Forelimb muscle (tissue), 1 donor: ENCODE measurements at places on chromosomes 4 and X. TPM values are rescaled to one million over a fixed set of nuclear protein-coding genes. Genes with fewer than 3 reads are reported as not detected.

GRCh38 chrX:16946971-16947562 is 609 bp downstream of the REPS2 start:
- no peak for DNase-seq

DNA sequence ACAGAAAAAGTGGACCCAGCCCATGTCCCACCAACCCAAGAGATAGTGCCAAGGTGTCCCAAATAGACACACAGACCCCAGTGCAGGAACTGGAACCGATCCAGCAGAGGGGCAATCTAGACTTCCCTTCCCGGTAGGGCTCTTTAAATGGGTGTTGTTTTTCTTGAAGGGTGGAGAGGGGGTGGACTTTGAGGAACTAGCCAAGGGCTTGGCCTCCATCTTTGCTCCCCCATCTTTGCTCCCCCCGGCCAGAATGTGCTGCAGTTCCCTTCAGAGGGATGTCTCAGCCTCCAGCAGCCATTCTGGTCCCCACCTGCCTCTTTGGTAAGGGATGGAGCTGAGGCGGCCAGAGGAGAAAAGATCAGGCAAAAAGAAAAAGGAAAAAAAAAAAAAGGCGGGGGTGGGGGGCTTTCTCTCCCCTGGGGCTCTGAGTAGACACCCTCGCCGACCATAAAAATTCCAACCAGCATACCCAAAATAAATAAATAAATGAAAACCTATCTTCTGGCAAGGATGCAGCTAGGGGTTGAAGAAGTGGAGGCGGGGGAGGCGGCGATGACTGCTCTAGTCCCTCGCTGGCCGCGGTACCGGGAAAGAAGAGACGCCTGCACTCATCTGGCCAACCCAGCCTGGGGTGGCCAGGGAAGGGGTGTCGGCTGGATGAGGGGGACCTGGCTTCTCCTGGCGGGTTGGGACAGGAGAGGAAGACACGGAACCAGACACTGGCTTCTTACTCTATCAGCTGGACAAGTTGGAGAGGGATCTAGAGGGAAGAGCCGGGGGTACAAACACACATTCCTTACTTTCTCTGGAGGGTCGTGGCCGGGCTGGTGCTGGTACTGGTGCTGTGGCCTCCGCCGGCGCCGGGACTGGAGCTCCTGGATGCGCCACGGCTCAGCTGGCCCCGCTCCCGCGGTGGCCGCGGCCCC is 38.5 kb upstream of the IQSEC2 start:
- DNase-seq, result no peak

DNA sequence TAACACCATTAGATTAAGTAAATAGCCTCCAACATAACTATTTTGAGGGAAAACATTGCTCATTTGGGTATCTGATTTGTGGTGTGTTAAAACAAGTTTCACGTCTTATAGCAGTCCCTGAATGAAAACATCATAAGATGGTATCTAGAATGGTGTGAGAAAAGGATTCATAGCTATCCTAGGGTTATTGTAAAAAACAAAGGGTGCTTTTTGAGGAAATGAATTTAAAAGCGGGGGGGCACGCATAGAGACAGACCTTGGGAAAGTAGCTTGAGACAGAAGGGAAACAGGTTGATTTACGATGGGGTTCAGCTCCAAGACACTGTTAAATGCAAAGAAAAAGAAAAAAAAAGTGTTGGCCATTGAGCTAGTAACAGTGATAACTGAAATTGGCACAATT is 768 bp upstream of the CXCL10 start:
- DNase-seq, result no peak

DNA sequence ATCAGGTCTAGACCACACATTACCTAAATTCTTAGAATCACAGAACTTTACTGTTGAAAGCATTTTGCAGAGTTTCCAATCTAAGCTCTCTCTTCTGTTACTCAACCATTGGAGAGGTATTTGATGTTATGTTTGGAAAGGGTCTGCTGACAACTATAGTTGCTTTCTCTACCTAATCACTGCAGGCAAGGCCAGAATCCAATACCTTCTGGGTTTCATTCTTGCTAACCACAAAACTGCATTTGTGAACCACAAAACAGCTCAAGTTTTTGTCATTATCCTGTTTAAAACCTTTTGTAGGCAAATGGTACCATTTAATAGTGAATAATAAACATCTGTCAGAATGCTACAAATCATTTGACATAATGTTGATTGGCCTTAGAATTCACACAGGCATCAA is 380.1 kb downstream of the GASK1B start:
- DNase-seq, result no peak

GRCh38 chr4:174628191-174628590 is 105.9 kb upstream of the HPGD start:
- no peak for DNase-seq

DNA sequence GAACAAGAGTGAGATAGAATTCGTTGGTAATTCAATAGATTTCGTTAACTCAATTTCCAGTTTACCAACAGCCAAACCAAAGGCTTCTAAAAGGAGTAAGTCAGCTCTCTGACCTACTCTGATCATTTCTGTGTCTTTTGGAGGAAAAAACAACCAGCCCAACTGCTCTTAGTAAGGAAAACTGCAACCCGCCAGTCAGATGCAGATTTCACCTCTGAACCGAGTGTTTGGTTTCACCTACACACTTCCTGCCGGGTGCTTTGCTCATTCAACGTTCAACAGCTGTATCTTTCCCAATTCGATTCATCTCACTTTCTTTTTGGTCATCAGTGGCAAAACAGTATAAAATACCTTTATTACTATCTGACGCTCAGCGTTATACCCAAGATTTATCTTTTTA is 24.5 kb downstream of the TMSB4X start:
- no peak for DNase-seq

OPHN1 gene
- 16.3 TPM for polyA plus RNA-seq

GPR119 gene
- not detected for polyA plus RNA-seq

GPM6B gene
- 17.8 TPM for polyA plus RNA-seq

FAM47B gene
- not detected for polyA plus RNA-seq

SLC6A8 gene
- polyA plus RNA-seq, result 40.6 TPM

MAGEE2 gene
- 0.35 TPM for polyA plus RNA-seq
